ENCODE measurements at places on chromosomes 6 and 20. TPM values are rescaled to one million over a fixed set of nuclear protein-coding genes. Genes with fewer than 3 reads are reported as not detected.

The SRMS gene
- polyA plus RNA-seq: not detected

- DNase-seq: no peak
These were observed 15.7 kb upstream of the SLC13A3 start for GRCh38 chr20:46666818-46667515.

DNA sequence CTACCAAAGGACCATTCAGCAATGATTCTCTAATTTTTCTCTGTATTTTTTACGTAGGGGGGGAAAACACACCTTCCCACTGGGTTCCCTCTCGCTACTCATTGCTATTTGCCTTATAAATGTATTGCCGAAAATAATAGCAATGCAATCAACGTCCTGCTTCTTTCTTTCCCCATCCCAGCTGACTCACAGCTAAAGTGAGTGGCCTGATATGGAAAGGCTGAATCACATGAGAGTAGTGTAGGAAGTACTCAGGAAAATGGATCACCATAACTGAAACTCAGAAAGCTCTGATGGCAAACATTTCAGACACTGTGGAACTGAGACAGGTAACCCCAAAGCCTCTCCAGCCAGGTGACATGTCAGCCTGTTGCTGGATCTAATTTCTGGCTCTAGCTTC is 49.3 kb upstream of the SRPK1 start:
- DNase-seq: no peak

The DEFB127 gene
- not detected for polyA plus RNA-seq

DNA sequence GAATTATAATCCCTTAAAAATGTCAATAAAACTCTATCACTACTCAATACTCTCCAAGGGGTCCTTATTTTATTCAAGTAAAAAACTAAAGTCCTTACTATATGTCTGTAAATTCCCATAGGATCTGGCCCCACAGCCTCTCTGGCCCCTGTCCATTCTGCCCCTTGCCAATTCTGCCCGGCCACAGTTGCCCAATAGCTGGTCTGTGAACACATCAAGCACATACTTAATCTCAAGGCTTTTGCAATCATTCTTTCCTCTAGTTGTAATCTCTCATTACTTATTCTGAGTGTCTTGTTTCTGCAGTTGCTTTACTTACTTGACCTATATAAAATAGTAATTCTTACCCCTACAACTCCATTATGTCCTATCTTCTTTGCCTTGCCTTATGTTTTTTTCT is 22.5 kb upstream of the GFRAL start:
- DNase-seq: no peak

All from kidney (tissue), 22 donors.